HS-27A (cell line): ENCODE measurements at places on chromosomes 7 and 10.

DNA sequence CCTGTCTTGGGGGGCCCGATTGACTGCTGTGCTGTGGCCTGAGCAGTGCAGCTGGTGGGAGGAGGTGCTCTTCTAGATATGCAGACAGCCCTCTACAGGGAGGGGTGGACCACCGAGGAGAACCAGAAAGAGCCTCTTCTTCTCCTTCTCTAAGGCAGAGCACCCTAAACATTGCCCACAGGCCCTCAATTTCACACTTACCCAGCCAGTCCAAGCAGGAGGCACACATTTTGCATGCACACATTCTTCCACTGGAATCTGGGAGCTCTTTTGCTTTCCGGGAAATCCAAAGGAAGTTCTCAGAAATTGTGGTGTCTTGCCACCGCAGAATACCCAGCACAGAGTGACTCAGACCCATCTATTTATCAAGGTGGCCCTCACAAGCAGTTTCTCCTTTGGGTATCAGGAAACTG lies 45.8 kb downstream of the EEPD1 start:
- DNase-seq = no peak

DNA sequence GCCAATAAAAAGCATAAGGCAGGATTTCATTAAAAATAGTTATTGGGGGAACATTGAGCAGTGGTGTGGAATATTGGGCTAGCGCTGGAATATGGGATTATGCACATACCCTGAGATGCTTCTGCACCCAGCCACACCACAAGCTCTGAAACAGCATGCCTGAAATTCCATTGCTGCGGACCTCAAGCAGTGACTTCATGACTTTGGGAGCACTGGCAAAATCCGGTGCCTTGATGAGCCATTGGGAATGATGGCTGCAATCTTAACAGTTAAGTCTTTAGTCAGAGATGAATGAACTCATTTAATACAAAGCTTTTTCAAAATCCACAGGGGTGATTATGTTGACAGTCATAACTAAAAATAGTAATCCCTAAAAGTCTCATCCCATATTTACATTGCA lies 274.7 kb upstream of the MTPN start:
- DNase-seq = peak; percentile 7

- DNase-seq = no peak
These were observed 231.2 kb downstream of the PLXNA4 start for GRCh38 chr7:132345030-132345429.

DNA sequence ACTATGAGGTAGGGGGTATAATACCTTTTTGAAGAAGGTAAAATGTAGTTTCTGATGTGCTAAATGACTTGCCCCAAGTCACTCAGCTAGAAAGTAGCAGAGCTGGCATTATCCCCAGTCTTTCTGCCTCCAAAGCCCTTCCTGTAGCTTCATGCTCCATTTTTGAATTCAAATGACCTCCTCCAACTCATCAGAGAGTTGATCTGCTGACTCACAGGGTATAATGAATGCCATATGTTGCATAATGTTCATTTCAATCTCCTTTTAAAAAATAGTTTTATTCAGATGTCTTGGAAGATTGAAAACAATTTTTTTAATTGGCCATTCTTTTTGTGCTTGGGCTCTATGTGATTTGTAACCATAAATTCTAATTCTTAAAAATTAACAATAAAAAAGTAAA lies 272.8 kb upstream of the IMMP2L start:
- peak; percentile 15 for DNase-seq

DNA sequence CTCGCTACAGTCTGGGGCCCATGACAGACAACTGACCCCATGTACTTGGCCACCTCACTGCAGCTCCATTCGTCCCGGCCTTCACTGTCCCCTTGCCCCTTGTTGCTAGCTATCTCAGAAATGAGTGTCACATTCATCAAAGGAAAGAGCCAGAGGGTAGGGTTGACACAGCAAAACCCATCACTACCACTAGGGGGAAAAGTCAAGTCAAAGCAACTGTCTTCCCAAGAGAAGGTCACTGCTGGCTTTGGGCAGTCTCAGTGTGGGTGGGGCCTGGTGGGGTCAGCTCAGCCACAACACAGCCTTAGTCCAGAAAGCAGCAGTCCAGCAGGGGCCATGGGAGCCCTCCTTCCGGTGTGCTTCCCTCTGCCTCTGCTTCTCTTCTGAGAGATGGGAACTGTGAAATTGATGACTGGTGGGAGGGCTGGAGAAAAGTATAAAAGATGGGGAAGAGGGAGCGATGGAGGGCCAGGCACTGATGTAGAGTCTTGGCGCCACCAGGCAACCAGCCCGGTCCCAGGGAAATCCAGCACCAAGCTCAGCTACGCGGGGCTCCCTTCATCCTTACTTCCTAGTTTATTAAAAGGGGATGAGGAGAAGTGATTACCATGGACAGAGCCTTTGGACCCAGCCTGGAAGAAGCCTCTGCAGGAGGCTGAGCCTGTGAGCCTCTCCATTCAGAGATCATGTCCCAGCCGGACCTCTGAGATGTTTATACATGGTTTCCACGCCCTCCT lies 58.0 kb downstream of the PLXNA4 start:
- no peak for DNase-seq

DNA sequence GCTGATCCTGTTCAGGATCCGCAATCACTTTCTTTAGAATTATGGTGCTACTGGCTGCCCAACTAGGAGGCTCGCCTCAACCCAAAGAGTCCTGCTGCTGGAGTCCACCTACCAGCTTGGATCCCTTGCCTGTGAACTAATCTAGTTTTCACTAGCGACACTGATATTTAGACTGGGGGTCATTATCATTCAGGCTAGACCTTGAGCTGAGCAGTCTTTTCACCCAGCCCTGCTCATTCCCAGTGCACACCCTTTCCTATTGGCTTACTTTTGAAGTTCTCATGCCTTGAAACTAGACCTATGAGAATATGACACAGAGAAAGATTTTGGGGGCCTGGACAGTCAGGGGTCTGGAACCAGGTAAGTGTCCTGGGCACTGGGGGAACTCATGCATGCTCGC lies 107.9 kb downstream of the TMEM178B start:
- no peak for DNase-seq

DNA sequence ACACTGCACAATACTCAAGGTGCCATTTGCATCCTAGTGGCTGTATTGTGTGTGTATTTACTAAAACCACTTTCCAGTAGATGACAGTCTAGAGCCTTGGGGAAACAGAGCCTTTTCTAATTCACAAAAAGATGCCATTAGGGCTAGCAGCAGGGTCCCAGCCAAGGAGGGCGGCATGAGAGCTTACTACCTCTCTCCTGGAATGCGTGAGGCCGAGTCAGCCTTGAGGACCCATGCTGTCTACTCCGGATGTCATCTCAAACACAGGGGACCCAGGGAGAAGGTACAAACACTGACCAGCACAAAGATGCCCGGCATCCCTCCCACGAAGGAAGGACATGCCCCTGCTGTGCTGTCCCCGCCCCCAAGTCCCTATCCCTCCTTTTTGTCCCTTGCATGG lies 65.5 kb downstream of the CYCS start:
- DNase-seq = no peak

DNA sequence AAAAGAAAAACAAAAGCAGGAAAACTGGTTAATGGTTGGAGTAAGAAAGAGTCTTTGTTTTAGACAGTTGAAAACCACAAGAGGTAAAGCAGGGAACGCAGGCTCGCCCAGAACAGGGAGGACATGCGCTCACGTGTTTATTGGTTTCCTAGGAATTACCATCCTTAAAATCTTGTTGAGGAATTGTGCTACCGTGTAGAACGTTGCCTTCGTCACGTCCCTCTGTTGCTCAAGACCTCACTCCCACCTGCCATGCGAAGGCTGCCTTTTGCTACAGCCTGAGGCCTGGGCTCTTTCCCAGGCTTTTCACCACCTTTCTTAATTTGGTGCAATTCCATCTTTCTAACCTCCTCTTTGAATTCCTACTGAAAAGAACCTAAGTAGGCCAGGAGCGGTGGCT lies 61.6 kb upstream of the CAMK1D start:
- DNase-seq = no peak

DNA sequence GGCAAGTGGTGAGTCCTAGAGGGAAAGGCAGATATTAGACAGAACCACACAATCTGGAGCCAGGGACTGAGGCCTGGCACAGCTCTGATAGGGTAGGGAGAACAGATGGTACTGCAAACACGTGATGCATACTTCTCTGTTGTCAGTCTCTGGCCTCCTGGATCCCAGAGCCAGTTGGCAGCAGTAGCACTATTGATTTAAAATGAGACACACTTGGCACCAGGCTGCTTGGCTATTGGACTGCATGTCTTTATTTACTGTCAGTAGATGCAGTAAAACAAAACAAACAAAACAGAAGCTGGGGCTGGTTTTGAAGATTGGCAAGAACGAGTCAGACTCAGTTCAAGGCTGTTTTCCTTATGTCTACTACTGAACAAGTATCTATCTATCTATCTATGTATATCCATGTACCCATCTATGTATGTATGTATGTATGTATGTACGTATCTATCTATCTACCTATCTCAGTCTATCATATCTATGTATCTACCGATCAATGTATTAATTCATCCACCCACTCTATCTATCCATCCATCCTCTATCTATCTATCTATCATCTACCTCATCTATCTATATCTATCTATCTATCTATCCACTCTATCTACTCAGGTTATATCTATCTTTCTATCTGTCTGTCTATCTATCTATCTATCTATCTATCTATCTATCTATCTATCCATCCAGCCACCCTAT lies 23.4 kb upstream of the MGAM2 start:
- no peak for DNase-seq

DNA sequence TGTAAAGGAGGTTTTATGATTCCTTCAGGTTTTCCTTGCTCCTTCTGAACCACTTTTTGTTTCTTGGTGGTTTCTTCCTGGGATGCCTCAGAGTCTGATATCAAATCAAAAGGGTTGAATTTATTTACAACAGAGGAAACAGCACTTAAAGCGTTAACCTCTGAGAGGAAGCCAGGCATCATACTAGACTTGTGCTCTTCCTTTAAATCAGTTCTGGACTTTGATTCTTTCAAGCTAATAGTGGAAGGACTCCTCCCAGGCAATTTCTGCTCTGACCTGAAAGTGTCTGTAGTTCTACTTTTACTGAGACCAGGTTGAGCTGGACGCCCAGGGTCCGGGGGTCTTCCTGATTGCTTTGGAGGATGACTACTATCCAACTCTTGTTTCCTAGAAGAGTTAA lies 6.7 kb downstream of the PCLO start:
- no peak for DNase-seq

DNA sequence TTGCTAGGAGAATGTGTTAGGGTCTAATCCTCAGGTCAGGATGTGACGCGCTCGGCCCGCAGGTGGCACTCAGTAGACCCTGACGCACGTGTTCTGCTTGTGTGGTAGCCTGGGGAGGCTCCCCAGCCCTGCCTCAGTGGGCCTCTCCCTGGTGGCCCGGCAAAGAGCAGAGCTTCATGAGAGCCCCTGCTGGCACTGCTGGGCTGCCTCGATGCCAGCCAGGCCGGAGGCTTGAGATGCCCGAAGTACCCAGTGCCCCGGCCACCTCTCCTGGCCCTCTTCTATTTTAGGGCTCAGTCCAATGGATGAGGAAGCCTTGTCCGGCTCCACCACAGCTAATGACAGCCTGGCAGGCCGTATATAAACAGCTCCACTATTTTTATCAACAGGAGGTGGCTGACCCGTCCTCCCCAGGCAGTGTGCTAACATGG lies 42.0 kb downstream of the PRF1 start:
- no peak for DNase-seq

DNA sequence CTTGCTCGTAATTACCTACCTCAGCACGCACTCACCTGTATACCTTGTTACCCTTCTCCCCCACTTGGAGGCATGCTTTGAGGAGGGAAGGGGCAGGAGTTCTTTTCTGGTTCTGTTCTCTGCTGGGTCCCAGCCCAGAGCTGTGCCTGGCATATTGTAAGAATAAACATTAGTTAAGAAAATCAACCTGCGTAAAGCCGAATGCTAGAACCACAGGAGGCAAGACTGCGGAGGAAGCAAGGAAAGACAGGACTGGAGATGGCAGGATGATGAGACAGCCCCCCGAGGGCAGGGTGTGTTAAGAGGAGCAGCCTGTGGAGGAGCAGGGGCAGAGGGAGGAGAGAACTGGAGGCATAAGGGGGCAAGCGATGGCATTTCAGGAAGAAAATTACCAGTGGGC lies 9.5 kb downstream of the C10orf53 start:
- DNase-seq = no peak

- no peak for DNase-seq
These were observed 61.7 kb downstream of the PWWP2B start for GRCh38 chr10:132458586-132459300.

DNA sequence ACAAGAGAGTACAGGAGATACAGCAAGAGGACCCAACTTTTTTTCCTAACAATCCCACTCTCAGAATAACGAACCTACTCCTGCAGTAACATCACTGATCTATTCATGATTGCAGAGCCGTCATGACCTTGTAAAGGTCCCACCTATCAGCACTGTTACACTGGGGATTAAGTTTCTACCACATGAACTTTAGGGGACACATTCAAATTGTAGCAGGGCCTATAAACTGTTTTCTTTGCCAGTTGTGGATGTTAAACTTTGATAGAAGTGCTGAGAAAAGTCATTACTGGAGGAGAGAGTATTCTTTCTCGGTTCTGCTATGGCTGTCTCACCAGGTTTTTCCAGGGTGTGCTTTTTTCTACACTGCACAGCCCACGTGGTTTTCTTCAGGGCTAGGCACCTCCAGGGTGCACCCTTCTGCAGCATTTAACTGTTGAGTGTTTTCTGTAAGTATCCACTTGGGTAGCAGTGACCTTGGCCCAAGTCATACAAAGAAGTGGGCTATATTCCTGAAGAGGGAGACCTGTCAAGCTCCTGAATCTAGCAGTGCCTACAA lies 131.6 kb upstream of the AHR start:
- DNase-seq = no peak

DNA sequence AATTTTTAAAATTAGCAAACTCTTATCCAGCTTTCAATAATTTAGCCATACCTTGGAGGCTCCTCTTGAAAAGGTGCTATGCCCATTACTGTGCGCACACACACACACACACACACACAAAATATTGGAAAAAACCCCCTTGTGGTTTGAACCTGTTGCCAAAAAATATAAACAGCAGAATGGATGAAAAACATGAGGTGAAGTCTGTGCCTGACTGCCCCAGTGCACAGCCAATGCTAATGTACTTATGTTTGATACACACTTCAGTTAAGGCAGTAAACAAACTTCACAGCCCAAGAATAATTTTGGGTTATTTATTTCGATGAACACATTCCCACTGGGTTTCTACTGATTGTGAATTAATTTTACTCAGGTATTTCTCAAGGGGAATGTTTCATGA lies 113.2 kb upstream of the SEM1 start:
- DNase-seq = no peak
